ENCODE measurements at places on chromosomes 11 and 22.

- DNase-seq: no peak
These were observed 9.4 kb downstream of the SLCO2B1 start for GRCh38 chr11:75160220-75160757.

- no peak for DNase-seq
These were observed 38.2 kb upstream of the ABTB2 start for GRCh38 chr11:34395916-34396550.

GRCh38 chr11:127157225-127157624 lies 156.7 kb upstream of the KIRREL3 start:
- DNase-seq: no peak

DNA sequence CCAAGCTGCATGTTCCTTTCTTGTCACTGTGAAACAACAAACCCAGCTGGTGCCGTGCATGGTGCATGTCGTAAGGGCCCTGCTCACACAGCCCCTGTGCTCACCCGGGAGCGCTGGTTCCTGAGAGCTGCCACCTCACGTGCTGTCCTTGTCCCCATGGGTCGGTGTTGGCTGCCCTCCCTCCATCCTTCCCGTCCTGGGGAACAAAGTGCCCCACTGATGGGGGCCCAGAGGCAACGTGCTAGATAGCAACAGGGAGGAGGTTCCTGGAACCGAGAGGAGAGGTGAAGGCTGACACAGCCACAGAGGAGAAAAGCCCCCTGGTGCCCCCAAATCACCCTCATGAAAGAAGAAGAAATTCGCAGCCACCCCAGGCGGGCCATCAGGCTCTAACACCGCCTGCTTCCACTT lies 56.6 kb upstream of the SLC22A12 start:
- no peak for DNase-seq

GRCh38 chr11:108847298-108847990 lies 182.6 kb downstream of the DDX10 start:
- peak; percentile 84 for DNase-seq

GRCh38 chr11:118275176-118275575 lies 11.1 kb upstream of the MPZL2 start:
- peak; percentile 18 for DNase-seq

- DNase-seq: no peak
These were observed 3.4 kb downstream of the MMP3 start for GRCh38 chr11:102840018-102840417.

- no peak for DNase-seq
These were observed 1008.4 kb downstream of the OPCML start for GRCh38 chr11:132523929-132524328.

- peak; percentile 92 for DNase-seq
These were observed 28.1 kb upstream of the FBXO3 start for GRCh38 chr11:33802194-33802950.

DNA sequence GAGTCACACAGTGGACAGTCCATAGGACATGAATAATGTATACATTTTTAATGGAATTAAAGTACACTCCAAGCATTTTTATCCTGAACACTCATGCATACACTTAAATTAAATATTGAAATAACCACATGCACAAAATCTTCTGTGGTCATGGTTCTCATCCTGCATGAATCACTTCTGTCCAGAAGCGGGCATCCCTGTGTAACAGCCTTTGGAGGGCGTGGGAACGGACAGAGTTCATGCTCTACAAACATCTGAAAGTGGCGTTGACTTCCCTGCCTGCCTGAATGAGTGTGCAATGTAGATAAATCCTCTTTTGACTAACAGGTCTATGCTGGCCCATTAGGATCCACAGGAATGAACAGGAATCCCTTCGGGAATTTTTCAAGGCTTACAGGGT lies 780.2 kb downstream of the BRD1 start:
- DNase-seq: no peak

- DNase-seq: no peak
These were observed 27.4 kb downstream of the TUG1 start for GRCh38 chr22:30996462-30996861.

DNA sequence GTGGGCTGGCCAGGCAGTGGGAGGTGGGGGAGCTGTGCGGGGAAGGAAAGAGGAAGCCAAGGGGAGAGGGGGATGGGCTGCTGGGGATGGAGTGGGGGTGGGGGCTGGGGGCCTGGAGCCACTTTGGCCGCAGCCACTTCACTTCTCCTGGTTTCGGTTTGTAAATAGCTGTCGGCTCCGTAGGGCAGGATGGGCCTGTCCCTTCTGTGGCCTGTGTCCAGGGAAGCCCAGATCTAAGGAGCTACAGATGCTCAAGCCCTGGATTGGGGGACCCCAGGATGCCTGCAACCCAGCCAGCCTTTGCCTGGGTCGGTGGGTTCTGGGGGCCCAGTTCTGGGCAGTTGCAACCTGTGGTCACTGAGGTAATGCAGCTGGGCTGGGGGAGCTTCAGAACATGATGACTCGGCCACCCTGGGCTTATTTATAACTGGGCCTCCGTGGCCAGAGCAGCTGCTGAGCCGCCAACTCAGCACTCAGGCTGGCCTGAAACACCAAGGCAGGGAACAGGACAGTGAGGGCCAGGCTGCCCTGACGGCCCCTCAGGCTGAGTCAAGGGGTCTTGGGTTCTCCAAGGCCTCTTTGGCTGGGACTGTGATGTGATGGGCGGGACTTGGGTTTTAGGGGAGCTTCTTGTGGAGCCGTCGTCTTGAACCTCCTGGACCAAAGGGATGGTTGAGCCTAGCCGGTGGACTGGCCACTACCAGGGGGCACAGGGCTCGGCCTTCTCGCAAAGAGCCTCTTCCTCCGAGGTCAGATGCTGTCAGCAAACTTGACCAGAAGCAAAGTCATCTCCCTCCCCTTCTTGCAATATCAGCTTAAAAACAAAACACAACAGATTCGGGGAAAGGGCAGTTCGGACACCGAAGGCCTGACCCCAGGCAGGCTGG lies 15.0 kb upstream of the SLC39A13 start:
- peak; percentile 60 for DNase-seq

- no peak for DNase-seq
These were observed 50.4 kb downstream of the FAM83F start for GRCh38 chr22:40044870-40045834.

DNA sequence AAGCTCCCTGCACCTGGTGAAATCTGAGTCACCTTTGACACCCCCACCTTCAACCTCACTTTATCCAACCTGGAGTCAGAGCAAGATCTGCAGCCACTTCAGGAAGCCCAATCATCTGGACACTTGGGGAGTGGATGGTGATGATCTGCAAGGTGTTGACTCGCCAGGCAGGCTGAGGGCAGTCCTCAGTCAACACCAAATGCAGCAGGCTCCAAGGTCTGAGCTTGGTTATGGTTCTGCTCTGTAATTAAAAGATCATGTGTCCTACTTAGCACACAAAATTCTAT lies 446.9 kb downstream of the BRD1 start:
- DNase-seq: no peak

DNA sequence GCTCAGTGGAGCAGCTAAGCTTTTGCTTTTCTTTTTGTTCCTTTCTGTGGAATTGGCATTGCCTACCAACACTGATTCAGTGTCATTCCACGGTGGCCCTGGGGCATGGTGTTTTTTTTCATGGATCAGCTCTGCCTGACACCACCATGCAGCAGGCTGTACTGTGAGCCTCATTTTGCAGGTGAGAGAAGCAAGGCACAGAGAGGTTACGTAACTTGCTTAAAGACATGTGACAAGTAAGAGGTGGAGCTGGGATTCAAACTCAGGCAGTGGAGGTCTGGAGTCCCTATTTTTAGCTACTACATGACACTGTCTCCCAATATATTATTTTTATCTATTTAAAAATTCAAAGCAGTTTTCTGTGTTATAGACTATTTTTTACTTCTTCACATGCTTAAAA lies 44.4 kb downstream of the APOL3 start:
- DNase-seq: peak; percentile 6

DNA sequence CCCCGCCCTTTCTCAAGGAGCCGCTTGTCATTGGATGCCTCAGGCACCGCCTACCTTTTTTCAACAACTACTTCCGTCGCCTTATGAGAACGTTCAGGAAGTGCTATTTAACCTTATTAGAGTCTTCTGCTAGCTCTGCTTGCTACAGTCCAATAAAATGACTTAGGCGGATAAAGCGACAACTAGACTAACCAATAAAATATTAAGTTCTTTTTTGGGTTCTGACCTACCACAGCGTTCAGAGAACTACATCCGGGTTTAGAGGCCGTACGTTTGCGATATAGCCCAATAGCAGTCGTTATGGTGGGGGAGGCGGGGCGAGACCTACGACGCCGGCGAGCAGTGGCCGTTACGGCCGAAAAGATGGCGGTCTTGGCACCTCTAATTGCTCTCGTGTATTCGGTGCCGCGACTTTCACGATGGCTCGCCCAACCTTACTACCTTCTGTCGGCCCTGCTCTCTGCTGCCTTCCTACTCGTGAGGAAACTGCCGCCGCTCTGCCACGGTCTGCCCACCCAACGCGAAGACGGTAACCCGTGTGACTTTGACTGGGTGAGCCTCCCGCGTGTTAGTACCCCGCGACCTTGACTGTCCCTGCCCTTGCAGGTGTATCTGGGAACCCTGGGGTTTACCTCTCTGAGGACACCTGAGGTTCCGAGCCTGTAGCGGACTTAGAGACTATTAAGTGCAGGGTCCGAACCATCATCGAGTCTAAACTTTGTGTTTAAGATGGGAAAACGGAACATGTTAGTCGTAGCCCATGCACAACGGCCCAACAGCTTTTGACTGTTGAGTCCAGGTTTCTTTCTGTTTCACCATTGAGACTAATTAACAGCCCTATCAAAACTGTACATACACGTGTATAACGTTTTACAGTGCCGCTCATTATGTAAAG lies at the start of gene TMX2:
Gene TMX2, plus strand, starts transcription at position 338 of the 895 bp plus-strand sequence. Its CDS starts 26 bp downstream, at position 364.
- DNase-seq: peak; percentile 100

GRCh38 chr11:62680825-62681240 lies 2.0 kb upstream of the UBXN1 start:
- DNase-seq: peak; percentile 83

DNA sequence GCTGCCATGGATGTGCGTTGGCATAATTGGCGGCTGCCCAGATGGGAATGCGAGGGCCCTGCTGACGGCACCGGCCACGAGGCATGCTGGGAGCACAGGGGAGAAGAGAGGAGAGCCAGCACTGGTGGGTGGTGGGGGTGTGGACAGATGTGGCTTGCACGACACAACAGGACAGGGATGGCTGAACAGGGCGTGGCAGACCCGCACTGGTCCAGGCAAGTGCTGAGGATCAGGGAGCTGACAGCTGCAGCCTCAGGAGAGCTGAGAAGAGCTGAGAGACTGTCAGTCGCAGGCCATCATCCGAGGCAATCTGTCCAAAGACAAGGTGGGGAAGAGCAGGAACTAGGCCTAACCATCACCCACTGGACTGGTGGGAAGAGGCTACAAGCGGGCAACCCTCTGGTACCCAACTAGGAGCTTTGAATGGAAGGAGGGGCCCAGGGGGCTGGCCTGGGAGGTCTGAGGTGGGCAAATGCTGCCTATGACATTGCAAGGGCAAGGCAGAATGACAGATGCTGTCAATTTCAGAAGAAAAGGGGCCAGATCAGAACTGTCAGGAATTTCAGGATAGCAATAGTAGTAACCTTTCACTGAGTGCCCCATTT lies 2.4 kb downstream of the GNB1L start:
- DNase-seq: no peak

DNA sequence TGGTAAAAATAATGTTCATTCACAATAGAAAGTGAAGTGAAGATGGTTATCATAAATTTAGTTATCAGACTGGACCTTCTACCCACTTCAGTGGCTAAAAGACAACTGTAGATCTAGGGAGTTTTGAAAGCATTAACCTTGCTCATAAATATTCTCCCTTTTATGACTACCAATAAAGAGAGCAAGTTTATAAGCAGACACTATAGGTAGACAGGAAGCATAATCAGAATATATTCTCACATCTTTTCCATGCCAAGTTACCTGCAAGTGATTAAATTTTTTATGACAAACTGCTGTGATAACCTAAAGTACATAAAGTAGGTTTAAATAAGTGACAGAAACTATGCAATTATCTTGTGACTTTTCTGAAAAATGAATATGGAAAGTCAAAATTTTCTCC lies 62.5 kb downstream of the LUZP2 start:
- no peak for DNase-seq

- DNase-seq: no peak
These were observed 12.6 kb downstream of the SULT4A1 start for GRCh38 chr22:43849731-43850130.

GRCh38 chr22:41482319-41482935 lies 13.5 kb downstream of the ACO2 start:
- DNase-seq: peak; percentile 71

- no peak for DNase-seq
These were observed 12.4 kb upstream of the TMEM123 start for GRCh38 chr11:102464859-102465500.

DNA sequence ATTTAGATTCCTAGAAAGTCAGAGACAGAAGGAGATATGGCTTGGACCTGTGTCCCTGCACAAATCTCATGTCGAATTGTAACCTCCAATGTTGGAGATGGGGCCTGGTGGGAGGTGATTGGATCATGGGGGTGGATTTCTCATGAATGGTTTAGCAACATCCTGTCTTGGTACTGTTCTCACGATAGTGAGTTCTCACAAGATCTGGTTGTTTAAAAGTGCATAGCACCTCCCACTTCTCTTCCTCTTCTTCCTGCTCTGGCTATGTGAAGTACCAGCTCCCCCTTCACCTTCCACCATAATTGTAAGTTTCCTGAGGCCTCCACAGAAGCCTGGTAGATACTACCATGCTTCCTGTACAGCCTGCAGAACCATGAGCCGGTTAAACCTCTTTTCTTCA lies 27.6 kb upstream of the PAMR1 start:
- DNase-seq: no peak

GRCh38 chr11:5684036-5684645 lies 733 bp downstream of the TRIM5 start:
- DNase-seq: peak; percentile 17

- DNase-seq: peak; percentile 70
These were observed 1.1 kb upstream of the CHRM4 start for GRCh38 chr11:46392421-46393230.

- DNase-seq: no peak
These were observed 98.8 kb downstream of the BCR start for GRCh38 chr22:23278883-23279675.

GRCh38 chr11:1276041-1276790 lies 33.2 kb downstream of the TOLLIP start:
- no peak for DNase-seq

DNA sequence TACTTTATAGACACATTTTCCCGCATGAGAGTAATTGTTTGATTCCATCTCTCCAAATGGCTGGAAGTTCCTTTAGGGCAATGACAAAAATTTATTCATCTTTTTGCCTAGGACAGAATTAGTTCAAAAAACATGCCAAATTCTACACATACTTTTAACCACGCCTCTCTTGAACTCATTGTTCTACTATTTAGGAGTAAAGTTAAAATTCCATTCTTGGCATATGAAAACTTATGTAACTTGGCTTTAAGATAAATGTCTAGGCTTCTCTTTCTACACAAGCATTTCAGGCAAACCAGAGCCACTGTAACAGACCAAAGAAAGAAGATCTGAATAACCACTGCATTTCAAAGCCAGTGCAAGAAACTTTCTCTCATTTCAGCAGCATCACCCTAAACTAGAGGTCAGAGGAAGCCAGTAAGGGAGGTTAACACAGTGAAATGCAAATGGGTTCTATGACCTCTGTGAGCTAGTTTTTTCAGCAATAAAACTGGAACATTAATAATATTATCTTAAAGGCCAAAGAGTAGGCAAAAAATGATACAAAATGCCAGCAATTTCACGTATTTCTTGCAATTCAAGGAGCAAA lies 73.0 kb downstream of the RSF1 start:
- DNase-seq: peak; percentile 50

GRCh38 chr11:76161261-76161961 lies 44.9 kb downstream of the WNT11 start:
- DNase-seq: peak; percentile 14

Data from amniotic epithelial cell (primary cell).